Stimulated activated CD4-positive, alpha-beta T cell treated with anti-CD3 and anti-CD28 coated beads, TNF-alpha, amount 100 ng/mL, for 24 hours (primary cell): ENCODE measurements at places on chromosomes 7 and 10.

DNA sequence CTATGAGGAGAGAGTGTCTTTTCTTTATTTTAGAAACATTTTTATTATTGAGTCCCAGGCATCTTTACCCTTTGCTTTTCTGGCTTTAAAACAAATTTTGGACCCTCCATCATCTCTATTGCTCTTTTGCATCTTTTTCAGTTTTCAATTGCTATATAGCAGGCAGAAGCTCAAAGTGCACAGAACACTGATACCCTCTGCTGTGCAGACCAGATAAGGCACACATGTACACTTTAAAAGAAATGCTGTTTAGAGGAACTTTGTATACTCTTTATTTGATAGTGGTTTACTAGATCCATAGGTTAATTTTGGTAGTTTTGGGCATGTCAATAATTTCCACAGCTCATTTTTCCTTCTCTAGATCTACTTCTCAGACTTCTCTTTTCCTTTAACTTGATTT is 324.2 kb downstream of the SH2D4B start:
- no peak for DNase-seq

DNA sequence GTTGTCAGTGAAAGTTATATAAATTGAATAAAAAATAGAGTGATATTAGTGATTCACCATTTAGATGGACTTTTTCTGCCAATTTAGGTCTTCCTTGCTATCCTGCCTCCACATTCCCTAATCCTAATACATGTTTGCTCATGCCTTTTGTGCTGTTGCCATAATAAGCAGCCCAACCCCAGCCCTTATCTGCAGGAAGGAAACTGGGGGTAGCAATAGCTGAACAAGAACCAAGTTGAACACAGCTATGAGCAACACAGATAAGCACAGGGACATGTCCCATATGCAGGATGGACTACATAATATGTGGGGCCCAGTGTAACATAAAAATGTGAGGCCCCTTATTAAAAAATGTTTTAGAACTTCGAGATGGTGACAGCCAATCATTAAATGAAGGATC is 91.2 kb upstream of the AHR start:
- no peak for DNase-seq

- no peak for DNase-seq
These were observed 93.7 kb downstream of the TMEM26 start for GRCh38 chr10:61359452-61359851.

DNA sequence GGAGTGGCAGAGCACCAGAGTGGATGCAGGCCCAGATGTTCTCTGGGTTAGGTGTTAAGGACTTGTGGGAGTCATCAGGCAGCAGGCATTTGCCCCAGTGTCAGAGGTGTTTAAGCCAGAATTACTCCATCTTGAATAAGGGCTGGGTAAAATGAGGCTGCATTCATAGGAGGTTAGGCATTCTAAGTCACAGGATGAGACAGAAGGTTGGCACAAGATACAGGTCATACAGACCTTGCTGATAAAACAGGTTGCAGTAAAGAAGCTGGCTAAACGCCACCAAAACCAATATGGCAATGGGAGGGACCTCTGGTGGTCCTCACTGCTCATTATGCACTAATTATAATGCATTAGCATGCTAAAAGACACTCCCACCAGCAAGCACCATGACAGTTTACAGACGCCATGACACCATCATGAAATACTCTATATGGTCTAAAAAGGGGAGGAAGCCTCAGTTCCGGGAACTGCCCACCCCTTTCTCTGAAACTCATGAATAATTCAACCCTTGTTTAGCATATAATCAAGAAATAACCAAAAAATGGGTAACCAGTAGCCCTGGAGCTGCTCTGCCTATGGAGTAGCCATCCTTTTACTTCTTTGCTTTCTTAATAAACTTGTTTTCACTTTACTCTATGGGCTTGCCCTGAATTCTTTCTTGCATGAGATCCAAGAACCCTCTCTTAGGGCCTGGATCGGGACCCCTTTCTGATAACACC is 882 bp upstream of the LRRC61 start:
- DNase-seq, result peak; percentile 45

GRCh38 chr7:47577321-47577919 is 4.5 kb downstream of the TNS3 start:
- no peak for DNase-seq

GRCh38 chr7:22481726-22482125 is 18.3 kb downstream of the STEAP1B start:
- DNase-seq, result no peak

DNA sequence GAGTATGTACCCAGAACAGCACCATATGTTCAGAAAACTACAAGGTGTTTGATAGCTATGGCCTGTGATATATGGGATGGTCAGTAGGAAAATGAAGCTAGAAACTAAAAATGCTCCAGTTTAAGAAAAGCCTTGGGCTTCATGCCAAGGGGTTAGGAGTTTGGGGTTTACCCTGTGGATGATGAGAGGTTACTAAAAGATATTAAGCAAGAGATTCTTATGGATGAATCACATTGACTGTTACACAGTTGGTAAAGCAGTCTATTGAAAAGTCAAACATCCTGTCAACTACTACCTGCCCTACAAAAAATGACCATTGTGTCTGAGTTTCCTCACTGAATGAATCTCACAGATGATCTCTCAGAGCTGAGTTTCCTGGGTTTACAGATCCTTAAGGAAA is 166.2 kb upstream of the INHBA start:
- no peak for DNase-seq

GRCh38 chr7:139651914-139652313 is 125.9 kb downstream of the HIPK2 start:
- no peak for DNase-seq

DNA sequence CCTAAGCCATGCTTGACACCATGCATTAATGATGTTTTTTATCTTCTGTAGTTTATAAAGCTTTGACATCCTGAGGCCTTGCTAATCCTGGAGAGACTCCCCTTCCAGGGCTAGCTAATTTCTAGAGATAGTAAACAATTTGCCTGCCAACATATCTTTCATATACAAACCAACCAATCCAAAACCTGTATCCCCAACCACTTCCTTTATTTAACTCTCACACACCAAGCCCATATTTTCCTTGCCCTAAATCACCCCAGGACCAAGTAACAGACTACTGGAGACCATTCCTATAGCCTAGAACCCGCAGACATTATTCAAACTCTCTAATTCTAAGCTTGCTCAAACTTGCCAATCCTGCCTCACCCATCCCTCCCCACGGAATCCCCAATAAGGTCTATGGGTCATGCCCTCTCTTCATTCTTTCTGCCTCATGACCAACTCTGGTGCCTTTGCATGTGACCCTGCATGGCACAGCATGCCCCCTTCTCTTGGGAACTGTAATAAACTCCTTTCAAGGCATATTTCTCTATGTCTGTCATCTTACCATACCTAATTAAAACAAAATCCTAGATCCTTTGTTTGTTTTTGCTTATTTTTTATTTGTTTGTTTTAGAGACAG is 116.6 kb upstream of the CACUL1 start:
- no peak for DNase-seq

DNA sequence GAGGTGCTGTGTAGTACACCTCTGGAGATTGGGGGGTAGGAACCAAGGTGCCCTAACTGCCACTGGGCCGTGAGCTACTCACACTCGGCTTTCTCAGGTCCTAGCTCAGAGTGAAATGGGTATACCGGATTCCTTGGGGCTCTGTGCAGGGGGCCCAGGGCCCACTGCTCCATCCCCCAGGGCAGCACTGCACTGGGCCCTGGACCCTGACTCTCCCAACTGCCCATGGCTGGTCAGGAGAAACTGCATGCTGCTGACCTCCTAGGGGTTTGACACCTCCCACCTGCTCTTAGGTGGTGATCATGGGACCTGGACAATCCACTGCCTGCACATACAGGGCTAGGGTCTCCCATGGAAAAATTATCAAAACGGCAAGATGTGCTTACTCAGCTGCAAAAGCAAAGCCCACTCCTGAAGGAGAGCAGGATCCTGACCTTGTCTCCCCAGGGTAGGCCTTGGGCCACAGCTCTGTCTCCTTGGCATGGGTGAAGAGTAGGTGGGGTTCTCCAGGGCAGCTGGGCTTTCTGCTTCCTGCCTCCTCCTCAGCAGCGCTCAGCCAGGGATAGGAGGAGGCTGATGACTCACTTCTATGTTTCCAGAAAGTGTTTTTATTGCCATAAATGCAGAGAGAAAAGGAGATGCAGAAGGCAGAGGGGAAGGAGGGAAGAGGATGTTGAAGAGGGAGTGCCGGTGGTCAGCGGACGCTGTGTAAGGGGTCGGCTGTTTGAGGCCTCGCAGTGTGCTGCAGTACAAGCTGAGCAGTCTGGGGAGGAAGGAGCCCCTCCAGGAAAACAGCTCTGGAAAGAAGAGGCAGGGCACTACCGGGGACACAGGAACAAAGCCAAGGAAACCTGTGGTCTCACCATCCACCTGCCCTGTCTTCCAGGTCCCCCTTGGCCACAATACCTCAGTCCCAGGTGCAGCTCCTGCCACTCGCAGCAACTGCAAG is 107.8 kb downstream of the ARHGAP22 start:
- no peak for DNase-seq

- no peak for DNase-seq
These were observed 20.7 kb upstream of the CFTR start for GRCh38 chr7:117458977-117459583.

DNA sequence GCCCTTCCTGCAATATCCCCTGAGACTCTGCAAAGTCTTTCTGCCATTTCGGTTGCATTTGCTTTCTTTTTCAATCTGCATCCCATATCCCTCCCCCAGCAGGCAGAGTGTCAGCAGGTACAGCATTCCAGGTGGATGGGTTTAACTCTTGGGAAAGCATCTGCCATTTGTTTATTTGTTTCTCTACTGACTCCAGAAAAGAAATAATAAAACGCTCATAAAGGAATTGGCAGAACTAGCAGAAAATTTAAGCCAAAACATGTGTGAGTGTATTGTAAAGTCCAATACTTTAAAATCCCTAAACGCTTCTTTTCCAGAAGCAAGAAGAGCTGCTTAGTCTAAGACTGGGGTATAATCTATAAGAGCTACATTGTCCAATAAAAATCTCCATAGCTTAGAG is 393.8 kb downstream of the TNS3 start:
- DNase-seq, result no peak

DNA sequence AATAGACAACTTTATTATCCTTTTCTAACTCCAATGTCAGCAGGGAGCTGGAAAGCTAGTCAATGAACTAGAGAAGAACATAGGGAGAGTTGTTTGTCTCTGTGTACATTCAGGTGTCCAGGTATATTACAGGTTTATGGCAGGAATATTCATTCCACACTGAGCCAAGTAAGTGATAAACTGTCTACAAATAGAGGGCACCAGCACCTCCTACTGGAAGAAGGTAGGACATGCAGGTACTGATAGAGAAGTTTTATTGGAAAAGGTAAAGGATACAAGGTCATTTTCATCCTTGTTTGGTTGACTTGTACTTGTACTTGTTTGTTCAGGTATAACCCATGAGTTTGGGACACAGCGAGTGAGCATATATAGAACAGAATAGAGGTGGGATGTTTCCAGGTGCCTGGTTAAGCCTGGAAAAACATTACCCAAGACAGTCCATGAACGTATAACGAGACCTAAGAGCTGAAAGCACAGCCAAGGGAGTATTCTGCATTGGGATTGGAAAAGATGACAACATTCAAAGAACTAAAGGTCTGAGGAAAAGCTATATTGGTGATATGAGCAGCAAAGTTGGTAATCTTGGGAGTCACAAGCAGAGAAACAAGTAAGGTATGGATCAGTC is 61.4 kb upstream of the PPP1R3C start:
- DNase-seq, result no peak

DNA sequence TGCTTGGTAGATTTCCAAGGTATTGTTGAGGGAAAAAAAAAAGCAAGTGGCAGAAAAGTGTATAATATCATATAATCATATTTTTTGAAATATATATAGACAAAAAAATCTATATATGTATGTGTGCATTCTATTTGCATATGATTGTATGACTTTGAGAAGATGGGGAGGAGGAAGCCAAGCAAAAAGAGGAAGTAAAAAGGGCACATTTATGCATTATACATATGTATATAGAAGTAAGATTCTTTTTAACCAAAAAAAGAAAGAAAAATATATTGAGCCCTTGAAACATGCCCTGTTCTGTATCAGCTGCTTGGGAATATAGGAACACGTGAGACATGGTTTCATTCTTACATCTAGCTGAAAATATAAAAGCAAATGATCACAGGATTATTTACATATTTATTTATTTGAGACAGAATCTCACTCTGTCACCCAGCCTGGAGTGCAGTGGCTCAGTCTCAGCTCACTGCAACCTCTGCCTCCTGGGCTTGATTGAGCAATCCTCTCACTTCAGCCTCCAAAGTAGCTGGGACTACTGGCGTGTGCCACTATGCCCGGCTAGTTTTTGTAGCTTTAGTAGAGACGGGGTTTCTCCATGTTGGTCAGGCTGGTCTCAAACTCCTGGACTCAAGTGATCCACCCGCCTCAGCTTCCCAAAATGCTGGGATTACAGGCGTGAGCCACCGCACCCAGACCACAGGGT is 18.0 kb upstream of the SLF2 start:
- DNase-seq, result no peak

DNA sequence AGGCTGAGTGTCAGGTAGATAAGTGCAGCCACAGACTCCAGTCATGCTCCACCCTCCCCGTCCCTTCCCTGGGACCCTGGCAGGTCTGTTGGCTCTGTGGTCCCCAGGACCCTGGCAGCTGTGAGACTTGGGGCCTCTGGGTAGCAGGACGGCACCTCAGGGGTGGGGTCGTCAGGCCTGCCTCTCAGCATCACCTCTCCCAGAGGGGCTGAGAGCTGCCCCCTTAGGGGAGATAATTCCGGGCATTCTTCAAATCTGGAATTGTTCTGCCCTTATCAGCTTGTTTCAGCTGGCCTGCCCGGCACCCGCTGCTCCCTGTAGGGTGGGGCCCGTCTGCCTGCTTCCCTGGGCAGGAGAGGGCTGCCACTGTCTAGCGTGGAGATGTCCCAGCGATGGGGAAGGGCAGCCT is 23.3 kb downstream of the PODXL start:
- DNase-seq, result no peak

DNA sequence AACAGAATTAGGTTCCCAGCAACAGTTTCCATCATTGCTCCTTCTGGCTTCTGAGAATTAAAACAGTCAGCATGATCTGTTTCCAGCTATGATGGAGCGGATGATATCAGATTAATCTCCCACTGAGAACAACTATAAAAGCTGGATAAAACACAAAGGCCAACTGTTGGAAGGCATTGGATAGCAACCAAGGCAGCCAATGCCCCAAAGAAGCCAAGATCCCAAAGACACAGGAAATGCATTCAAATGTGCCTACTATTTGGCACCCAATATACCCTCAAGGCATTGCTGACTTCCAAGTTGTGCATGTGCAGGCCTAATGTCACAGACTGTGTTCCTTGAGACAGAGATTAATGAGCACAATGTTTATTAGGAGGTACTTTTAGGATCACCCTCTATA is 259.3 kb downstream of the ARHGAP12 start:
- no peak for DNase-seq

DNA sequence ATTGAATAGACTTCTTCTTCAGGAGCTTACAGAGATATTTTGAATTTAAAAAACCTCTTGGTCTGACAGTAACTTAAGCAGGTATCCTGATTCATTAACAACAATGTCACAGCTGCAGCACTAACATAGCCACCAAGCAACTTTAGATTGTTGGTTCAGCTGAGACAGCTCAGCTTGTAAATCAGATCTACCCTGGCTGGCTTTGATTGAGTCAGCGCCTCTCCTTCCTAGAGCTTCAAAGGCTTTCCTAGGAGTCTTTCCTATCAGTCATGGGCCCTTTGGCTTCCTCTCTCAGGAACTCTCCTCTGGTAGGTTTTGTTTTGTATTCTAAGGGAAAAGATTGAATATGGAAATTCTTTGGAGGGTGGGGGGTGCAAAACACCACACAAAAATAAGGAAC is 70.7 kb upstream of the STEAP4 start:
- no peak for DNase-seq
